ENCODE measurements at places on chromosomes 3 and 15.
A peak's percentile ranks its signal among the peaks of the same experiment; 100 is the strongest.

- DNase-seq: no peak
These were observed 135.7 kb downstream of the ZPLD1 start for GRCh38 chr3:102570511-102570910.

DNA sequence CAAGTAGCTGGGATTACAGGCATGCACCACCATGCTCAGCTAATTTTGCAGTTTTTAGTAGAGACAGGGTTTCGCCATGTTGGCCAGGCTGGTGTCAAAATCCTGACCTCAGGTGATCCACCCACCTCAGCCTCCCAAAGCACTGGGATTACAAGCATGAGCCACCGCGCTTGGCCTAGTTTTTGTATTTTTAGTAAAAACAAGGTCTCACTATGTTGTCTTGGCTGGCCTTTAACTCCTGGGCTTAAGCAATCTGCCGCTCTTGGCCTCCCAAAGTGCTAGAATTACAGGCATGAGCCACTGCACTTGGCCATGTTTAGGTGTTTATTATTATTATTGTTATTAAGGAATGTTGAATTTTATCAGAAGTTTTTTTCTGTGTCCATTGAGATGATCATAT, 14.7 kb downstream of the IL16 start:
- DNase-seq: no peak

DNA sequence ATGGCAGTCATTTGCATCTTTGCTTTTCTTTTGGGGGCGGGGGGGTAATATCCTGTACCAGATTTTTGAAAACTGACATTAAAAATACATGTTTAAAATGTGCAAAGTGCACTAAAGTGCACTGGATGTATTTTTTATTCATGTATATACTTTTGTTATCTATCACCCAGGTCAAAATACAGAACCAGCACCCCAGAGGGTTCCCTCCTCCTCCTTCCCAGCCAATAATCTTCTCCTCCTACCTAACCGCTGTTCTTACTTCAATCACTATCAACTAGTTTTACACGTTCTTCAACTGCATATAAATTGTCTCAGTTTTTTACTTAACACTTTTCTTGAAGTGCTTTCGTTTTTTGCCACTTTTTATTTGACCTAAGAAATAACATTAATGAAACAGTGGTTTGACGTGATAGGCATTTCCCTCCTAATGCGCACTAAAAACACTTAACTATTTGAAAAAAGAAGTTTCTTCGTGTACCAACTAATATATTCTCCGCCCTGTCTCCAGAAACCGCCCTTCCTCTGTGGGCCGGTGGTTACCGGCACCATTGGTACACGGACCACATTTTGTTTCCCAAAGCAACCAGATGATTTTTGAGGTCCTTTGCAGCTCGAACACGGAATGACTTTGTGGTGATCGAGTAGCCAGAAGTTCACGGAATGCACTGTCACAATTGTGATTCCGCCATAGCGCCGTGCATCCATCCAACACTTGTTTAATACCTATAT, 836 bp upstream of the AKAP13 start:
- DNase-seq: peak; percentile 73

GRCh38 chr3:176974279-176974678, 223.0 kb downstream of the TBL1XR1 start:
- no peak for DNase-seq

DNA sequence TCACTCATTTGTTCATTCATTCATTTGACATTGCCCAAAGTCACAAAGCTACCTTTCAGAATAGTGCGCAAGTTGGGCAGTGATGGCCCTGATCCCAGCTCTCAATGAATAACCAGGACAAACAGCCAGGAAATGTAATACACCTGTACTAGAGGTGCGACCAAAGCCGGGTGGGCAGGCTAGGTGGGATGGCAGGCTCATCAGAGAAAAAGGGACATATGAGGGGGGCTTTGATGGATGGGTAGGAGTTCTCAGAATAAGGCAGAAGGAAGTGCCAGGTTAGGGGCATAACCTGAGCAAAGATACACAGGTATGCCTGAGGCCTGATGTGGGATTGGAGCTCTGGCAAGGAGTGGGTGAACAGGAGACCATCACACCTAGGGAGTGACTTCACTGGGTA, 53.4 kb upstream of the SMAD6 start:
- no peak for DNase-seq

Data from CD4-positive, alpha-beta T cell treated with Interleukin-4 for 1 hour (primary cell).